ENCODE measurements at places on chromosomes 6 and 20.
A peak's percentile ranks its signal among the peaks of the same experiment; 100 is the strongest.

DNA sequence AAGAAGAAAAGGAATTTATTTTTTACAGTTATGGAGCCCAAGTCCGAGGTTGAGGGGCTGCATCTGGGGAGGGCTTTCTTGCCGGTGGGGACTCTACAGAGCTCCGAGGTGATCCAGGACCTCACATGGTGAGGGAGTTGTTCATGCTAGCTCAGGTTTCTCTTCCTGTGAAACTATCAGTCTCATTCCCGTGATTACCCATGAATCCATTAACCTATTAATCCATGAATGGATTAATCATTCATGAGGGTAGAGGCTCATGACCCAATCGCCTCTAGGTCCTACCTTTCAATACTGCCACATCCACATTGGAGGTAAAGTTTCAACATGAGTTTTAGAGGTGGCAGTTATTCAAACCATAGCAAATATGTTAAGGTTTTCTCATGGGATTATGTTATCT, 3.8 kb downstream of the DSE start:
- H3K36me3 ChIP-seq: no peaks in the 10 kb centered on the region
- peaks cover 9% of the 10 kb centered on the region for H3K4me1 ChIP-seq
- DNase-seq: no peak
- peaks cover 6% of the 10 kb centered on the region for H3K27me3 ChIP-seq

DNA sequence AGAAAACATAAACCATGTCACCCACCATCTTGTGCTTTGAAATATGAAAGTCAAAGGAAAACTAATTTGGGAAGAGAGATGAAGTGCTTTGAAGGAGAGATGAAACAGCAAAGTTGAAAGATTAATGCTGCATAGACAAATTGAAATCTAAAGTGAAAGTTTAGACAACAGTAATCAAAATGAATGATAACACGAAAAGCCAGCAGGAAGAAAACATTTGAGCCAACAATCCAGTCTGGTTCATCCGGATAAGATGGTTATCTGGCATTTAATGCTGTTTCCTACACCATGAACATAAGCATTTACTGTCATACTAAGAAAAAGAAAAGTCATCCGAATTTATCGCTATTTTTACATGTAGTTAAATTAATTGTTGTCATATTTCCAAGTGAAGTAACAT, 595 bp downstream of the HAO1 start:
- no peak overlapping the region for H3K4me3 ChIP-seq
- no peak overlapping the region for H3K27ac ChIP-seq
- no peaks in the 10 kb centered on the region for H3K27me3 ChIP-seq
- DNase-seq: no peak

- H3K27ac ChIP-seq: no peak overlapping the region
- peaks cover 10% of the 10 kb centered on the region for H3K4me1 ChIP-seq
- DNase-seq: no peak
- H3K27me3 ChIP-seq: no peaks in the 10 kb centered on the region
- no peak overlapping the region for H3K4me3 ChIP-seq
These were observed 64.9 kb upstream of the TGM3 start for GRCh38 chr20:2230726-2231488.

DNA sequence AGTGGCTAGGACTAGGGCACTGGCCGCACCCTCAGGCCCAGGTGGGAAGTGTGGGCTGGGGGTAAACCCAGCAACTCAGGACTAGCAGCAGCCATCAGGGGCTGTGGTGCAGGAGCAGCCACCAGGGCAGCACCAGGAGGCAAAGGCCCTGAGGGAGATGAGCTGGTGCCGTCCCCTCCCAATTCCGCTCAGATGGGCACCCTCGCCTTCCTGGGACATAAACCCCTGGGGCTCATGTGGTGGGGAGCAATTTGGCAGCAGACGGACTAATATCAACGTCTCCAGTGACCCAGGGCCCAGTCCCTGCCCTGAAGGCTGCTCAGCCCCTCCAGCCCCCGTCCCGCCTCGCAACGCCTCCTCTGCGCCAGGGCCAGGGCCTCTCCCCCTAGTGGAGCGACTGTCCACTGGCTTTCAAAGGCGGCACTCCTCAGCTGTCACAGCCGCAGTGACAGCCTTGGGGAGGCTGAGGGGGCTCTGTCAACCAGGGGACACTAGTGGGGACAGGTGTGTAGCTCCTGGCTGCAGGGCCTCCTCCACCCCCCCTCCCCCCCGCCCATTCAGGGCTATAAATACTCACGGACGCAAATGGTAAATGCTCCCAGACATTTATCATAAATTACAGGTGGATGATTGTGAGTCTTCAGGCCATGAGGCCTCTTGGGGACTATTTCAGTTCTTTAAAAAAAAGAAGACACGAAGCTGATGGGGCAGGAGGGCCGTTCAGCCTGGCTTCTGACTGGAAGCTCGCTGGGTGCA, 349.9 kb downstream of the ZFAND3 start:
- H3K4me1 ChIP-seq: peaks cover 18% of the 10 kb centered on the region
- H3K36me3 ChIP-seq: no peaks in the 10 kb centered on the region
- no peak overlapping the region for H3K27ac ChIP-seq
- DNase-seq: peak; percentile 55

GRCh38 chr20:17189976-17190695, 36.7 kb upstream of the PCSK2 start:
- no peaks in the 10 kb centered on the region for H3K27me3 ChIP-seq
- H3K4me1 ChIP-seq: no peaks in the 10 kb centered on the region
- H3K27ac ChIP-seq: no peak overlapping the region
- no peak for DNase-seq

DNA sequence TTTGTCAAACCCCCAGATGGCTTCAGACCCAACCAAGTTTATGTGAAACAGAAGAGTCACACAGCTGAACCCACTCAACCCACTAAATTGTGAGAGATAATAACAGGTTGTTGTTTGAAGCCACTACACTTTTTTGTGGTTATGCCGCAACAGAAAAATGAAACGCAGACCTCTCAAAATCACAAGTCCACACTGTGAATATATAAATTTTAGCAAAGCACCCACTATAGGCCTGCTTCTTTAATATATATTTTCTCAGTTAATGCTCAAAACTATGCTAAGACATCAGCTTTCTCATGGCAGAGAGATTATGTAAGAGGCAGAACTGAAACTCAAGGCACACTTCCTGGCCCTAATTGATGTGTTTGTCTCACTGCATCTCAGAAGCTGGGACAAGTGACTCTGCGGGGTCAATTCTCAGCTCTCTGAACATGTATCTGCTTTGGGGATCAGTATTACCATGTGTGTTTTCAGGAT, 27.7 kb downstream of the MAP3K5 start:
- DNase-seq: no peak
- no peak overlapping the region for H3K27ac ChIP-seq
- no peaks in the 10 kb centered on the region for H3K27me3 ChIP-seq
- no peaks in the 10 kb centered on the region for H3K4me1 ChIP-seq
- no peak overlapping the region for H3K4me3 ChIP-seq

Measured in neural progenitor cell (in vitro differentiated cells).